ENCODE measurements at places on chromosomes 16 and 17.

- no peak for DNase-seq
Observed at GRCh38 chr17:79873583-79873982, 34.3 kb upstream of the CBX4 start.

DNA sequence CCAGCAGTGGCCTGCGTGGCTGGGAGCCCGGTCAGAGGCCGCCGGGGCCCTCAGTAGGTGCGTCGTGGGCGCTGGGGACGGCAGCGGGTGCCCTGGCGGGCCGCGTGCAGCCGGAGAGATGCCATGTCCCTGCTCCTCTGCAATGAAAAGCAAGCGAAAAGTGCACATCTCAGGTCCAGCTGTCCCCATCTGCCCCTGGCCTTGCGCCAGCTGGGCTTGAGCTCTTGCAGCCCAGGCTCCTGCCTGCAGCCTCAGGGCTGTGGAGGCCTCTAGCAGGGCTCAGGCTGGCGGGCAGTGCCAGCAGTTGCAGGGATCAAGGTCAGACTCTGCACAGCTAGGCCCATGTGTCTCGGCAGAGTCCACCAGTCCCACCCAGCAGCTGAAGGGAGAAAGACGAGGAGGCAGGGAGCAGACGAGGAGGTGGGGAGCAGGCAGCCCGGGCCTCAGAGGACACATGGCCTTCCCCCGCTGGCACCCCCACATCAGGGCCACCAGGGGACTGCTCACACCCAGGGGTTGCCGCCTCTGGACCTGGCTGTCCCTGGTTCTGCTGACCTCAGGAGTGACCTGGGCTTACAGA, 11.2 kb downstream of the SLC16A3 start:
- DNase-seq: no peak

DNA sequence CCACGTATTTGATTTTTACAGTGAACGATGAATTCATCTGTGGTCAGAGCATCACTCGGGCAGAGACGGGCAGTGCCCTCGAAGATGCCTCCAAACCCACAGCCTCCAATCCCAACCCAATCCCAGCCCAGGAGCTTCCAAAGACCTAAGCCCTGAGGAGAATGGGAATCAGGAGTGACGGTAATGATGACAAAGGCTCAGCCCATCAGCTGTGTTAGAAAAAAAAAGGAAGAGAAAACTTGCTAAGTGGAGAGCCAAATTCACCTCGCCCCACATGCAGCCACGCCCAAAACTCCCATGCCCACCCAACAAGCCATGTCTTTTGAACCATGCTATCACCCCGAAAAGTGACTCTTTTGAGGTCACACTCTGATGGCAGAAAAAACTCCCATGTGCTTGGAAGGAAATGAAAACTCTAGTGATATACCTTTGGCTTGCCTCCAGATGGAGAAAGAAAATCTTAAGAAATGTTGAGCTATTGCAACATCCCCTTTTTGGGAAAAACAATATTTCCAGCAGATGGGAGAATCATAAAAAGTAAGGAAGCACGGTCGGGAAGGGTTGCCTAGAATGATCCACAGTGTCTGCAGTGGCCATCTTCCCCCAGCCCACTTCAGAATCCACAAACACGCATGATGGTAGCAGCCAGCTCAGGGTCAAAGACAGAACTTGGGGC, 37.7 kb downstream of the XYLT1 start:
- DNase-seq: no peak

GRCh38 chr16:64749346-64749745, 372.5 kb downstream of the CDH11 start:
- no peak for DNase-seq

DNA sequence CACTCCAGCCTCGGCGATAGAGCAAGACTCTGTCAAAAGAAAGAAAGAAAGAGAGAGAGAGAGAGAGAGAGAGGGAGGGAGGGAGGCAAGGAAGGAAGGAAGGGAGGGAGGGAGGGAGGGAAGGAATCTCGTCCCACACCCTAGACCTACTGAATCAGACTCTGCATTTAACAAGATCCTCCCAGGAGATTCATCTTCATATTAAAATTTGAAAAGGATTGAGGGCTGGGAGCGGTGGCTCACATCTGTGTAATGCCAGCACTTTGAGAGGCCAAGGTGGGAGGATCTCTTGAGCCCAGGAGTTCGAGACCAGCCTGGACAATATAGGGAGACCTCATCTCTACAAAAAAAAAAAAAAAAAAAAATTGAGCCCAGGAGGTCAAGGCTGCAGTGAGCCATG, 33.5 kb upstream of the NUFIP2 start:
- no peak for DNase-seq

DNA sequence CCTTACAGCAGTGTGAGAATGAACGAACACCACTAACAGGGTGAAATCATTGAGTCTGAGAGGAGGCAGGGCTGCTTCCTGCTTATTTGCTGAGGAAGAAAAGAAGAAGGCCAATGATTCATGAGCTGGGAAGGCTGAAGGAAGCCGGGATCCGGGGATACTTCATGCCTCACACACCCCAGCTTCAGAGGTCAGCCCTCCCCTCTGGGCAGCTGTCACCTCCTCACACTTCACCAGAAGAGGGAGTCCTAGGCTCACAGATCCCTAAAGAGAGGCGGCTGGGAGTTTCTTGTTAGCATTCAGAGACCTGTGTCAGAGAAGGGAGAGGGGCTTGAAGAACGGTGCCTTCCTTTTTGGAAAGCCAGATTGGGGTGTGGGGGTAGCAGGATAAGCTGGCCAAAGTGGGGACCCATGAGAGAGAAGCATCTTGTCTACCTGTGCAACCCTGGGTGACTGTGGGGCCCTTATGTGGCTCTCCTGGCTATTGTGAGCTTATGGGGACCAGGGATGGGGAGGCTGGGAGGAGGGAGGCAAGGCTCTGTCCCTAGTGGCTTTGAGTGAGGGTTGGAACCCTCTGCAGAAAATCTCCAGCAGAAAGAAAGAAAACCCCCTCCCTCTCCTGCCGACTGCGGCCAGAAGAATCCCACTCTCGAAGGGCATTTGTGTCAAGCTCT, 94.6 kb downstream of the RGS9 start:
- no peak for DNase-seq

DNA sequence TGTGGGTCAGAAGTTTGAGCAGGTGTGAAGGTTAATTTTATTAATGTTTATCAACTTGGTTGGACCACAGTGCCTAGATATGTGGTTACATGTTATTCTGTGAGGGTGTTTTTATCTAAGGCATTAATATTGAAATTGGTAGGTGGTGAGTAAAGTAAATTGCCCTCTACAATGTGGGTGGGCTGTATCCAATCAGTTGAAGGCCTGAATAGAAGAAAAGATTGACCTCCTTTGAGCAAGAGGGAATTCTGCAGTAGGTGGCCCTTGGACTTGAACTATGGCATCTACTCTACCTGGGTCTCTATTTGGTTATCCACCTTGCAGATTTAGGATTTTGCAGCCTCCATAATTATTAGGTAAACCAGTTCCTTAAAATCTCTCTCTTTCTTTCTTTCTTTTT, 356.8 kb upstream of the EEF2KMT start:
- DNase-seq: no peak

Measured in activated CD4-positive, CD25-positive, alpha-beta regulatory T cell (primary cell).